ENCODE measurements at places on chromosomes 5 and 9. TPM values are rescaled to one million over a fixed set of nuclear protein-coding genes. Genes with fewer than 3 reads are reported as not detected.

WDR55 gene
- 27.3 TPM for total RNA-seq

OR1Q1 gene
- not detected for total RNA-seq

PCDH12 gene
- total RNA-seq: not detected

ZNF883 gene
- 0.65 TPM for total RNA-seq

ACTBL2 gene
- total RNA-seq: not detected

SV2C gene
- not detected for total RNA-seq

ADGRD2 gene
- total RNA-seq: 0.03 TPM
